ENCODE measurements at places on chromosomes 2 and 18.

- no peak for DNase-seq
Observed at GRCh38 chr2:164953279-164953678, 2.0 kb downstream of the SLC38A11 start.

- no peak for DNase-seq
Observed at GRCh38 chr2:197249381-197250083, 61.0 kb downstream of the ANKRD44 start.

DNA sequence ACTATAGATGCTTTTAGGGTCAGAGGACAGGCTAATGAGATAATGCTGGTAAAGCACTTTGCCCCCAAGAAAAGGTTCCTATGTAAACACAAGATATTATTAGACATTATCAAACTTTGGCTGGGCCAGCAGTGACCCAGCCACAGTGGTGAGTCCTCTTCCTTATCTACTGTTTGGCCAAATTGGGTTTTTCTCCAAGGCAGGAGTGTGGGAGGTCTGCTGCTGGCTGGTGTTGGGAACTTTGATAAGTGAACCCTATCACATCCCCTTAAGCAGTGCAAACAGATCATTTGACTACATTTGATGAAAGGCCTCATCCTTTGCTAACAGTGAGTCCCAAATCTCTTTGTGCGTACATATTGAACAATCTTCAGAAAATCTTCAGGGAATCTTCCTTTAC is 16.2 kb downstream of the FZD7 start:
- no peak for DNase-seq

DNA sequence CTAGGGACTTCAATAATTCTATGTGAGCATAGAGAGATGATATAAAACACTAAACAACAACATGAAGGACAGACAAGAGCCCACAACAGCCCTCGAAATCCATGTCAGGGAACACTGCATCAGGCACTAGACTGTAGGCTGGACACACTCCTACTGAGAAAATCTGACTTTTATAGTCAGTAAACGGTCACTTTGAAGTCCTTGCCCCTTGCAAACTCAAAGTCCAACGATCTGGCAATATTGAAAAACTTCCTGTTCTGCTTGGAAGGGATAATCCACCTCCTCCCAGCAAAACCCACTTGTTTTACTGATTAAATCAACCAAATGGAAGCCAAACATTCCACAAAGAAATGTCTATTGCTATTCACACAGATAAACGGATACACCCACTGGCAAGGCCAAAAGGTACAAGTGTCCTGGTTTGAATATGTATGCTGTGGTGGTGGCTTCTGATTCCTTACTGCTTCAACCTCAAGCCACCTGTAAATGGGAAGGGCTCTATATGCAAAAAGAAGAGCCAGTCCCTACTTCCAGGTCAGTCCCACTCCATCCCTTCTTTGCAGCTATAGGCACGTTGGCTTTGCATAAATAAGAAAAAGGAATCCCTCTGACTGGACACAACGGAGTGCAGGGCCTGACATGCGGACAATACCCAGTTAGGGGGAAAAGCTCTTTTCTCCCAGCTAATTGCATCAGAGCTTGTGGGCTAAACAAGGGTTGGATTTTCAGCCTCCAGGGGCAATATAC is 56.6 kb downstream of the STK39 start:
- no peak for DNase-seq

DNA sequence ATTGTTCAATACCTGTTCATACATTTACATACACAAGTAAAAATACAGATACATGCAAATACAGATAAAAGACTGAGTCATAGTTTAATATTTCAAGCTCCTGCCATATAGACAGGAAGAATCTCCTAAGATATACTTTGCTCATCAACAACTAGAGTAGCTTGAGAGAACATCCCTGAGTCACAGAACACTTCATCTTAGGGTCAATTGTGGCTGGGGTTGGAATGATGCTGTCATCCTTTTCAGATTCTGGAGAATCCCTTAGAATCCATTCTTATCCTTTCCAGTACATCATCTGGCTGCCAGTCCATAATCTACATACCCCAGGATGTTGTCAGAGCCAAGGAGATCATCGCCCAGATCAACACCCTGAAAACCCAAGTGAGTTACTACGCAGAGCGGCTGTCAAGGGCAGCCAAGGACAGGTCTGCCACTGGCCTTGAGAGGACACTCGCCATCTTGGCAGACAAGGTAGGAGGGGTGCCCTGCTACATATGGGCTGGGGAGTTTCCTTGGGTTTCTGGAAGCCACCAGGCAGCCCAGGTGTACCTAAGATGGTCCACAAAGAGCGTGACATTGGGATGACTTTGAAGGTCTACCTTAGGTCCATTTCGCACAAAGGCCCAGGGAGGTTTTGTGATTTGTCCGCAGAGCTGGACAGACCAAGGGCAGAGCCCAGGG is 55.7 kb downstream of the COA5 start:
- DNase-seq, result no peak

DNA sequence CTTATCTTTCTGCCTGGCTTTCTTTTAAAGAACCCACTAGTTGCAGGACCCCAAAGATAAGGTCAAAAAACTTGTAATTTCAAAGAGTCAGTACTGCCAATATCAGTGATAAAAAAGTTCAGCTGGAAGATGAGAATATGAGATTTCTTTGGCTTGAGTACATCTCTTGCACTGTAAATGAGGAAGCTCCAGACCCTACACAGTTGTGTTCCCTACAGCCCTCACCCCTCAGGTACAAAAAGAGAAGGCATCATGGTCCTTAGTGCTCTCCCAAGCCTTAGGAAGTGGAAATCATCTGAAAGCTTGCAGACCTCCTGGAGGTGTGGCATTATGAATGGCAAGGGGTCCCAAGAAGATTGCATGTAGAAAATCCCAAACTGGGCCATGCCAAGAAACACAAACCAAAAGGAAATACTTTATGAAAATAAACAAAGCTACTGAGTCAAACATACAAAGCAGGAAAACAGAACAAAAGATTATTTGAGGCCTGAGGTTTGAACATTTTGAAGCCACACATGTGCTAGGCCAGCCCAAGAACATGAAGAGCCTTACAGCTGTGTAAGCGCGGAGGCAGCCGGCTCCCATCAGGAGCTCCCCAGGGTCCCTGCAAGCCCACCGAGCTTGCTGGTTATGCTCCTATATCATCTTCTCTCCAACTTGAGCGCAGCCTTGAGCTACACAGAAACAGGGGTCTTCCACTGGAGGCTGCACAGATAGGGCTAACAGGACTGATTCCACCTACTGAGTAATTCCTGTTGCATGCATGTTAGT is 217.0 kb downstream of the OSR1 start:
- DNase-seq, result no peak

- no peak for DNase-seq
Observed at GRCh38 chr2:101740555-101740964, 43.1 kb downstream of the MAP4K4 start.

- DNase-seq, result no peak
Observed at GRCh38 chr2:173802518-173802917, 162.7 kb downstream of the SP3 start.

- DNase-seq, result no peak
Observed at GRCh38 chr2:112666761-112667122, 21.0 kb downstream of the SLC20A1 start.

GRCh38 chr2:104856086-104856972 is 2.4 kb downstream of the POU3F3 start:
- DNase-seq, result no peak

DNA sequence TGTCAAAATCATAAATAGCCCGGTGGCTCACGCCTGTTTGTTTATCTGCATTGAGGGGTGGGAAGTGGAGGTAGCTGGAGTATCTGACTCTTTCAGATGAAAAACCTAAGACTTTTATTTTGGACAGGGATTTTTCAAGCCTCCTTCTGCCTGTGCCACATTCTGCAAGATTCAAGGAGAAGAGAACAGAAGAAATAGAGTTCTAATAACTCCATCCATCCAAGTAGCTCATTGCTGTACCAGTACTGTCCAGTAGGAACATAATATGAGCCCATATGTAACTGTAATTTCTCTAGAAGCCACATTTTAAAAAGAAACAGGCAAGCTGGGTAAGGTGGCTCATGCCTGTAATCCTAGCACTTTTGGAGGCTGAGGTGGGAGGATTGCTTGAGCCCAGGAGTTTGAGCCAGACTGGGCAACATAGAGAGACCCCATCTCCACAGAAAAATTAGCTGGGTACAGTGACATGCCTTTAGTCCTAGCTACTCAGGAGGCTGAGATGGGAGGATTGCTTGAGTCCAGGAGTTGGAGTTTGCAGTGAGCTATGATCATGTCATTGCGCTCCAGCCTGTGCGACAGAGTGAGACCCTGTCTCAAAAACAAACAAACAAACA is 35.4 kb upstream of the NT5DC4 start:
- no peak for DNase-seq

GRCh38 chr2:15284614-15285013 is 276.5 kb downstream of the NBAS start:
- DNase-seq, result no peak

- DNase-seq, result no peak
Observed at GRCh38 chr18:5529471-5529870, 14.3 kb downstream of the EPB41L3 start.

DNA sequence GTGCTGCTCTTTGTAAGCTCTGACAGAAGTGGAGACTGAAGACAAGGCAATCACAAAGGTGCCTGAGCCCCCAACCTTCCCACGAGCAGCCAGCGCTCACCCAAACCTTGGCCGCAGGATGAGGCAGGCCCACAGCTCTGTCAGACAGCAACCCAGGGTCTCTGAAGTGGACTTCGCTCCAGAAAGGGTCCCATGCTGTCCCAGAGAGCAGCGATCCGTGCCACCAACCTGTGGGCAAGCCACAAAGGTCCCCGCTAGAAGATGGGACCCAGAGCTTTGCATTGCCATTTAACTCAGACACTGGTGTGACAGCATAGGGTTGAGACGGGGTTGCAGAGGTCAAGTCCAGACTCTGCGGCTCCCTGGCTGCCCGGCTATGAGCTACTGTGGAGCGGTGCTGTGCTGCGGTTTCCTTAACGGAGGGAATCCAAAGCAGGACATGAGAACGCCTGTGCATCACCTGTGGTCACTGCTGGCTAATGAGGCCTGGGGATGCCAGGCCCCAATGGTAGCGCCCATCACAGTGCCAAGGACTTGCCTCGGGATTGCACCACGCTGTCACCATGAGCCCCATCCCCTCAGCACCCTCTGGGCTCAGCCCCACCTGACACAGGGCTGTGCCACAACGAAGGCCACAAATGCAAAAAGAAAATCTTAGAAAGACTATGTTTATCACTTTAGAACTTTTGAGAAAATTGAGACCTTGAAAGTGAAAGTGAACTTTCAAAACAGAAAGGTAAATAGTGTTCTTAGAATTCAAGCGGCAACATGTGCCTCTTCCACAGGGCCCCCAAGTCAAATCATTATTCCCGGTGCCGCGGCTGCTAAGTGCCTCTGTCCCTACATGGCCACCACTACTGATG is 103.4 kb downstream of the HDAC4 start:
- no peak for DNase-seq

DNA sequence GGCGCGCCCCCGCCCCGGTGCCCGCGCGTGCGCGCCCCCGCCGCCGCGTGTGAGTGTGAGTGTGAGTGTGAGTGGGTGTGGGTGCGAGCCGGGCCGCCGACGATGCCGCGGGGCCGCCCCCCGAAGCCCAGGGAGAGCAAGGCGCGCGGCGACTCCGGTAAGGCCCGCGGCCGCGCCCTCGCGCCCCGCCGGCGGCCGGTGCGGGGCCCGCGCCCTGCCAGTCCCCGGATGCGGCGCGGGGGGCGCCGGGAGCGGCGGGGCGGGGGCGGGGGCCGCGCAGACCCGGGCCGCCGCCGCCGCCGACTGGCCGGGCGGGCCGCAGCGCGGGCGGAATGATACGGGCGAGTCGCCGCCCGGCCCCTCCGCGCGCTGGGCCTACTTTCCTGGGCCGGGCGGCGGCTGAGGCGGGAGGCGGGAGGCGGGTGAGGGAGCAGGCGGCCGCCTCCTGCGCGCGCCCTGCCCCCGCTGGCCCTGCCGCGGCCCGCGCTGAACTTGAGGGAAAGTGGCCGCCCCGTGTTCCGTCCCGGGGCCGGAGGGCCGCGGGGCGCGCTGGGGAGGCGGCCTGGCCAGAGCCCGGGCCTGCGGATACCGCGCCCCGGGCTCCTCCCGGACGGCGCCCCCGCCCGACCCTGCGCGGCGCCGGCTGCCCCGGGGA is at the start of gene ZNF236:
Gene ZNF236, plus strand, starts transcription at position 52 of the 655 bp plus-strand sequence. Its CDS starts 51 bp downstream, at position 103.
- DNase-seq, result peak; percentile 69

DNA sequence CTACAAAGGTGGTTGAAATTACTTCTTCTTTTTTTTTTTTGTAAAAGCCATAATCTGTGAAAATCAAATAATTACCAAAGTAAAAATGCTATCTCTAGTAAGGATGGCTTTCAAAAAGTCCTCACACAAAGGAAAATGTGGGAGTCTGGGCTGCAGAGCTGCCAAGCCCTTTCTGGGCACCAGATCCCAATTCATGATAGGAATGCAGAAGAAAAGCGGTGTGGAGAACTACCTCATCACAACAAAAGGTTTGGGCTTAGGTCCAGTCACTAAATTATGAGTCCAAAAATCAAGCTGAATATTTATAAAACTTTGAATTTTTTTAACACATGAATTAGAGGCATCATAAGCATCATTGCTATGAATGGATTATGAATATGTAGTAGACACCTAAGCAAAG is 30.8 kb upstream of the EPHA4 start:
- no peak for DNase-seq

- DNase-seq, result peak; percentile 97
Observed at GRCh38 chr2:70861777-70862625, 26.4 kb upstream of the CD207 start.

DNA sequence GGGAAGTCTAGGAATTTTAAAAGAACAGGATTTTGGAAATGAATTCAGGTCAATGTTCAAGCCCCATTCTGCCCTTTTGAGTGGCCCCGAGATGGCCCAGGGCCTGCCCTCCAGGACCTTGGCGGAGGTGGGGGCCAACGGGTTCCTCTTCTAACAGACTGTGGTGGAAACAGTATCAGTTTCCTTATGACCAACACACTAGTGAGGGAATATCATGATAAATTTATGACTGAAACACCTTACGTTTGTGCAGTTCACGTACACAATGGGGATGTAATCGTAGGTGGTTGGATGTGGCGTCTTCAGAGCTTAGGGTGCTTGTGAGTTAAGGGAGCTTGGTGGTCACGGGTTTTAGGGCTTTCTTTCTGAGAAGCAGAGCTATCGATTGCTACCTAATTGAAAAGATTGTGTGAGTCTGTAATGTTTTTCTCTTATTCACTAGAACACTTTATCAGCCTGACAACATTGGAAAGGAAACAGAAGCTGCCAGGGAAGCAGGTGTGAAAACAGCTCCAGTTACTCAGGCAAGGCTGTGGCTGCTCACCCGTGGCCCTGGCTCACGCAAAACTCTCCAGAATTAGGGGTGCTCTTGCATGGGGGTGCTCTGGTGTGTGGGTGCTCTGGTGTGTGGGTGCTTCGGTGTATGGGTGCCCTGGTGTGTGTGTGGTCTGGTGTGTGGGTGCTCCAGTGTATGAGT is 165.3 kb downstream of the SNTG2 start:
- no peak for DNase-seq

DNA sequence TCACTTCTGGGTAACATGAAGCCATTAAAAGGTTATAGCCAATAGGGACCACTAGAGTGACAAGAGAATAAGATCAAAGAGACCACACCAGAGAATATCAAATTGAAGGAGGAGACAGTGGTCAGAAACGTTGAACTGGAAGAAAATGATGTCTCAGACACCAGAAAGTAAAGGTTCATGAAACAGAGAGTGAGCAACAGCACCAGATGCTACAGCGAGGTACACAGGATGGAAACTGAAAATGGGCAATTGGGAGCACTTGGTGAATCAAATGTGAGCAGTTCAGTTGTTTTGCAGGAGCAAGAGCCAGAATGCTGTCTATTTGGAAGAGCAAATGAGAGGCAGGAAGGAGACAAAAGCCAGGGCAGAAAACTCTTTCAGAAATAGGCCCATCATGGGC is 162.6 kb downstream of the SS18 start:
- no peak for DNase-seq
